ENCODE measurements at places on chromosomes 11 and 22. TPM values are rescaled to one million over a fixed set of nuclear protein-coding genes. Genes with fewer than 3 reads are reported as not detected.

DNA sequence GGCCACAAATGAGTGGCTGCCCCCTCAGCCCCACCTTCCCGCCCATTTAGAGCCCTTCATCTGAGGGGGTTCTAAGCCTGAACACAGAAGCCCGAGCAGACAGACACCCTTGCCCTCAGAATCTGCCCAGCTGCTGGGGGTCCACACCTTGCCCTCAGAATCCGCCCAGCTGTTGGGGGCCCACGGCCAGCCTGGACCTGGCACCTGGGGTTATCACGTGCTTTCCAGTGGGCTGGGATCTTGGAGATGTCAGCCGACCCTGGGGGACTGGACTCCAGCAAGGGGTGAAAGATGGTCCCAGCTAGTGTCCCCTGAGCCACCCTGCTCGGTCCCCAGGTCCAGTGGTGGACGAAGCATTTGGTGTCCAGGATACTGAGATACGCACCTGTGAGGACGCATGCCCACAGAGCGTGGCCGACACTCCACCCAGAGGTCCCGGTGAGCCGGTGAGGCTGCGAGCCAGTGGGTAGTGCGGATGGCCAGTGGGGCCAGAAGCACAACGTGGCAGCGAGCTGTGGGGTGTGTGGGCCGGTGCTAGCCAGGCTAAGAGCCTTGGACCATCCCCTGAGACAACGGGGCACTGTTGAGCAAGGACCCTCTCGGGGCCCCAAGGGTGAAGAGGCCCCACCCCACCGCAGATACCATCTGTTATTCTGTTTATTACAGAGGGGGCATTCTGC, 3.1 kb upstream of the CTSD start:
- no peak overlapping the region for H3K27ac ChIP-seq
- H3K4me3 ChIP-seq, result no peak overlapping the region
- DNase-seq, result no peak
- H3K4me1 ChIP-seq, result peaks cover 6% of the 10 kb centered on the region
- H3K36me3 ChIP-seq, result no peaks in the 10 kb centered on the region
- H3K27me3 ChIP-seq, result no peaks in the 10 kb centered on the region

DNA sequence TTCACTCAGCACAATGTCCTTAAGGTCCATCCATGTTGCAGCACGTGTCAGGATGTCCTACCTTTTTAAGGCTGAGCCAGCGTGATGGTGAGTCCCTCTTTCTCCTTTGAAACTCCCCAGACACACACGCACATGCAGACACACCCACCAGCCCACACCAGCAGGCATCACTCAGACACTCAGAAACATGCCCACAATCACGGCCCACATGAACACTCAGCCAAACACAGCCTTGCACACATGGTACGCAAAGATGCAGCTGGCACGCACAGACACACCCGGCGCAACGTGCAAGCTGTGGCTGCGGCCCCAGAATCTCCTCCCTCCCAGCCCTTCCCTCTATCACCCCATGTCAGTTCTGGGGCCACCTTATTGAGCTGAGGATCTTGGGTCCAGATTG, 8.0 kb downstream of the FADS3 start:
- H3K4me1 ChIP-seq, result peaks cover 4% of the 10 kb centered on the region
- no peak overlapping the region for H3K4me3 ChIP-seq
- H3K27ac ChIP-seq, result no peak overlapping the region
- H3K36me3 ChIP-seq, result no peaks in the 10 kb centered on the region

DNA sequence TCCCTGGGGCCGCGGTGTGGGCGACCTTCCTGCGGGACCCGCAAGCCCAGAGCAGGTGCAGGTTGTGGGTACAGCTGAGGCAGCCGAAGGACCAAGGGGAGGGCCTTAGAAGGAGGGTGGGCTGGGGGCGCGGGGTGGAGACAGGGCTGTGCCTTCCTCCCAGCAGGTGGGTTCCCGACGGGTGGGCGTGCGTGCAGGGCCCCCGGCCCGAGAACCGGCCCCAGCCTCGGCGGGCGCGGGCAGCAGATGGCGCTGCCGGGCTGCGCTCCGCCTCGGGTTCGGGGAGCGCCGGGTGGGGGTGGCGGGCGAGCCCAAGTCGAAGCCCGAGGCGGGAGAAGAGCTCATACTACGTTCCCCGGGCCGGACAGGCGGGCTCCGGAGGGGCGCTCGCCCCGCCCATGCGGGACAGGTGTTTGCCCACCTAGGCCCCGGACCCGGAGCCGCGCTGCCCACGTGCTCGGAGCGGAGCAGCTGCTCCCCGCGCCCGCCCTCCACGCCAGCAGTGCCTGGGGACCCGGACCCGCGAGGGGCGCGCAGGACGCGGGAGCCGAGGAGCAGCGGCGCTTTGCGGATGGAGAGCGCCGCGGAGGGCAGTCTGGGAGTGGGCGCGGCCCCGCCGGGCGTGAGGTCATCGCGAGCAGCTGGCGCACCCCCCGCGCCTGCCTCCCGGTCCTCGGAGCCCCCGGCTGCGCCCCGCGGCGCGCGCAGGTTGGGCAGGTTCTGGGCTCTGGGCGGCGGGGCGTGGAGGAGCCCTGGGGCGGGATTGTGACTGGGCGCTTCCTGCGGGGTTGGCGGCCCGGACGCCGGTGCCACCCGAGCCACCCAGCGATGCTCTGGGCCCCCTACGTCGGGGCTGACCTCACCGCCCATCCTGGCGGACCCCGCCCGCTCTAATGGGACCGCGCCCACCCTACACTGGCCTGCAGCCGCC, 25.3 kb downstream of the DUSP8 start:
- DNase-seq, result peak; percentile 88
- H3K4me3 ChIP-seq, result no peak overlapping the region
- no peaks in the 10 kb centered on the region for H3K4me1 ChIP-seq
- no peak overlapping the region for H3K27ac ChIP-seq
- peaks cover 71% of the 10 kb centered on the region for H3K27me3 ChIP-seq
- H3K36me3 ChIP-seq, result no peaks in the 10 kb centered on the region

- peaks cover 4% of the 10 kb centered on the region for H3K4me1 ChIP-seq
- H3K27ac ChIP-seq, result no peak overlapping the region
- H3K27me3 ChIP-seq, result no peaks in the 10 kb centered on the region
- H3K36me3 ChIP-seq, result no peaks in the 10 kb centered on the region
- no peak for DNase-seq
Observed at GRCh38 chr11:124793466-124794278, 6.5 kb downstream of the MSANTD2 start.

DNA sequence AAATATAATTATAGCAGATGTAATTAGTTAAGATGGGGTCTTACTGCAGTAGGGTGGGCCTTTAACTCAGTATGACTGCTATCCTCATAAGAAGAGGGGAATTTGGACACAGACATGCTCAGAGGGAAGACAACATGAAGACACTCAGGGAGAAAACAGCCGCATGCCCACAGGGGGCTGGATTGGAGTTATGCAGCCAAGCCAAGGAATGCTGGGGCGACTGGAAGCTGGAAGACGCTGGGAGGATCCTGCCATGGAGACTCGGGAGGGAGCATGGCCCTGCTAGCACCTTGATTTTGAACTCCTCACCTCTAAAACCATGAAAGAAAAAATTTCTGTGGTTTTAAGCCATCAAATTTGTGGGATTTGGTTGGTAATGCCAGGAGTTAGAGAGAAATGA, 40.9 kb downstream of the PANX1 start:
- H3K27me3 ChIP-seq, result no peaks in the 10 kb centered on the region
- no peaks in the 10 kb centered on the region for H3K36me3 ChIP-seq

DNA sequence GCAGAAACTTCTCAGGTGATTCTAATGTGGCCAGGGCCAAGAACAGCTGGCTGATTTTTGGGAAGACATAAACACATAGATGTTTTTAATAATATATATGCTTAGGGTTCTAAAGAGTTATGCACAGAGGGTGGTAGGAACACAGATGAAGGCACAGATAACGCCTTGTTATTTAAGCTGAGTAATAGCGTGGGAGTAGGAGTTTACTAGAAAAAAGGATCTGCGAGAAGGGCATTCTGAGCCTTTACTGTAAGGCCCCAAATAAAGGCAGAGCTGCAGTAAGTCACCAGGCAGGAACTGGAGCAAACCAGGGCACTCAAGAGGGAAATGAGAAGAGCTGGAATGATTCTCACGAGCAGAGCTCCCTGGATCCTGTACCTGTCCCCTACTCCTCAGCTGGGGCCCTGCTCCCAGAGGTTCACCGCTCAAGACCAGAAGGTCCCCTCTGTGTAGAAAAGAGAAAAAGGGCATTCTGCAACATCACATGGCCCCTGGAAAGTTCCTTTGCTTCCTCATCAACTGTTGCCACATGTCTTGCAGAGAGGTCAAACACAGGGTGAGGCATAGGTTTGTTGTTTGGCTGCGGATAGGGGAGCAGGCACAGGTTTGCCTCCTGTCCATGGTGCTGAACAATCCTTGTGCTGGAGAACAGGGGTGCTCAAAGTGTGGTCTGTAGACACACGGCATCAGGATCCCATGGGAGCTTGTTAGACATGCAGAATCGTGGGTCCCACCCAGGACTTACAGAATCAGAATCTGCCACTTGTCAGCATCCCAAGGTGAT, 125.7 kb downstream of the TENM4 start:
- H3K27ac ChIP-seq, result no peak overlapping the region
- H3K36me3 ChIP-seq, result no peaks in the 10 kb centered on the region
- DNase-seq, result peak; percentile 85
- H3K4me1 ChIP-seq, result no peaks in the 10 kb centered on the region
- no peaks in the 10 kb centered on the region for H3K27me3 ChIP-seq

- no peak overlapping the region for H3K27ac ChIP-seq
- H3K4me1 ChIP-seq, result no peaks in the 10 kb centered on the region
- no peak for DNase-seq
- peaks cover 74% of the 10 kb centered on the region for H3K27me3 ChIP-seq
- H3K4me3 ChIP-seq, result peak overlapping the region; percentile 81
- no peaks in the 10 kb centered on the region for H3K36me3 ChIP-seq
Observed at GRCh38 chr11:12111549-12112520, 1.4 kb downstream of the MICAL2 start.

The P2RY2 gene
- 0.60 TPM for total RNA-seq

The MYO18B gene
- 0.28 TPM for total RNA-seq

The TRIM44 gene
- 48.5 TPM for total RNA-seq

The OR11H1 gene
- total RNA-seq, result not detected

The ARHGAP32 gene
- 30.5 TPM for total RNA-seq

The SFI1 gene
- total RNA-seq, result 53.3 TPM

The CCDC73 gene
- not detected for total RNA-seq

The LUZP2 gene
- 2.0 TPM for total RNA-seq

All from endodermal cell (in vitro differentiated cells).